ENCODE measurements at places on chromosomes 3 and 15.
A peak's percentile ranks its signal among the peaks of the same experiment; 100 is the strongest.

GRCh38 chr15:44710236-44711095 is 657 bp downstream of the PATL2 start:
- peak; percentile 63 for DNase-seq

DNA sequence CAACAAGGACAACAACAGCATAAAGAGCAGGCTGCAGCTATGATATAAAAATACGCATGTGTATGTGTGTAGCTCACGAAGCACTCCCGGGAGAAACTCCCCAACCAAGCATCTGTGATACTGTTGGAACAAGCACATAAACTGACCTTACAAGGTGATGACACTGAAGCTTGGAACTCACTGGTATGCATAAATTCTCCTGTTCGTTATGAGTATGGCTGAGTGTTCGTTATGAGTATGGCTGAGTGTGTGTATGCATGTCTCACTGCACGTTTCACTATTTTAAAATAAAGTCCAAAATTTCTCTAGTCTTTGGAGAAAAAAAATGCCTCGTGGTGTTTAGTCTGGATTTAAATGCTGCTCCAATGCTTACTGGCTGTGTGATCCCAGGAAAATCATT is 256.8 kb downstream of the RORA start:
- no peak for DNase-seq

DNA sequence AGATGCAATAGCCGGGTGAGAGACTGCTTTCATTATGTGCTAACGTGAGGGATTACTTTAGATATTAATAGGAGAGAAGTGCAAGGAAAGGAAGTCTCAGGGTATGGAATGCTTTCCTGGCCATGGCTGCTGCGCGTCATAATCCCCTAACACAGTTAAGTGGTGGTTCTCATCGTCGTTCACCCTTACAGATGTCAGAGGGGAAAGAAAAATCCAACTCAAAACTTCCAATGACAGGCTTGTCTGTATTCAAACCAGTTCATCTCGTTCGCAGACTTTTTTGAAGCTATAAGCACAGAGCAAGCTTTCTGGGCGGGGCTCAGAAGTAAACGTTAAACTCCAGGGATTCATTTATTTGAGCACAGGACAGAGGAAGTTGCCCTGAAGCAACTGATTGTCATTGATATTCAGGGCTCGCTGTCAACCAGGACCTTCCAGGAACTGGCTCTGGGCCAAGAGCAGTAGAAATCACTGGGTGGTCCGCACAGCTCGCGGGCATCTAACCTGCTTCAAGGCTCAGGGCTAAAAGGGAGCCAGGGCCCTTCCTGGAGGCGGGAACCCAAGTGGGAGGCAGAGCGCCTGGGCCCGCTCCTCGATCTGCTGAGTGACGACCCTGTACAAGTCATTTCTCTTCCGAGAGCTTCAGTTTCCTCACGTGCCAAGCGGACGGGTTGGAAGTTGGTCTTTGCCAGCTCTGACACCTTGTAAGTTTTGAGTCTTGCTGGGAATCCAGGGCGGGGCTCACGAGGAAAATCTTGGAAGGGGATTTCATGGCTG is 1.1 kb upstream of the LPP start:
- peak; percentile 59 for DNase-seq

DNA sequence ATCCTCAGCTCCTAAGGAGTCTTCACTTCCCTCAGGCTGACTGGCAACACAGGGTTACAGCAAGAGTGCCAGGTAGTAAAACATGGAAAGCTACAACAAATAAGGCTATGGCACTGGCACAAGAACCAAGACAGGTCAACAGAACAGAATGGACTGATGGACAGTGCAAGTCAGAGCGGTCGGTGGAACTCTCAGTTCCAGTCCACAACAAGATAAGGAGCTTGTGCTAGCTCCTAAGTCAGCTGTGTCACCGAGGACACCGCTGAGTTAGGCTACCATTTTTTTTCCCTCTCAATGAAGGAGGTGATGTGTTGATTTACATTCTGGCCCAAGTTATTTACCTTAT is 55.9 kb upstream of the LIMD1 start:
- DNase-seq: no peak

Data from transverse colon (tissue), 4 donors.